ENCODE measurements at places on chromosomes 7 and 10.

DNA sequence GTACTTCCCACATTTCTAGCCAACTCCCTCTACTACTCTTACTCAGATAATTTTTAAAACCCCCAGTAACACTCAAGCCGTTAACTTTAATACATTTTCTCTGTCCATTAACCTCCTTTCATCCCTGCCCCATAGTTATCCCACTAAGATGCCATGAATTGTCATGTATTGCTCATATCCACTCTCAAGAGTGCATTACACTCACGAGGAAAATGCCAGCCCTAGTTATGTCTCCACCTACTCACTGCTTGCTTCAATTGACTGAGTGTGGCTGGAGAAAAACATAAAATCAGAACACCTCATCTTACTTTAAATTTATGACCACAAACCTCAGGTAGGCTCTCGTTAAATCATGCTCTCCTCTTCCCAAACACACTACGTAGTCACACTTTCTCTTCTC is 324.1 kb upstream of the NPSR1 start:
- DNase-seq: no peak

- DNase-seq: no peak
Measured at GRCh38 chr10:66940965-66941364, 15.1 kb downstream of the LRRTM3 start.

DNA sequence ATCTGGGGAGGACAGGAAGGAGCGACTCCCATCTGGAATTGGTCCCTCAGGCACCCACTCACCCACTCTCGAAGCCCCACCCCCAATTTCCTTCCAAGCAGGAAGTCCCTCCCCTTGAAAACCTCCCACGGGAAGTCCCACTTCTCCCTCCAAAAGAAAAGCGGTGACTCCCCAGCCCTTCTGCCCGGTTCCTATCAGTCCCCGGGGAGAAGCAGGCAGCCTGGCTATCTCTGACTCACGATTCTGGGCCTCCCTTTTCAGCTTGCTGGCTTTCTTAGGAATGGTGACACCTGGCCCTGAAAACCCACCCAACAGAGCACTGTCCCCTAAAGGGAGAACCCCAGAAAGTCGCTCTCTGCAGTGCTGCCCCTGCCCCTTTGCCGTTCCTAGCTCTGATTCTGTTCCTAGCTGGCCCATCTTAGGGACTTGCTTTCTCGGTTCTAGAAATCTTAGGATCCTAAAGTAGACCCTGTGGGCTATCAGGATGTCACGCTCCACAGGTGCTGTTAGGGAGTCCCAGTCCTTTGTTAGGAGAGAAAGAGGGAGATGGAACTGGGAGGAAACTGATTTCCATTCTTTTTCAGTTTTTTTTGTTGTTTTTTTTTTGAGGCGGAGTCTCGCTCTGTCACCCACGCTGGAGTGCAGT is 6.0 kb downstream of the TSC22D4 start:
- no peak for DNase-seq

DNA sequence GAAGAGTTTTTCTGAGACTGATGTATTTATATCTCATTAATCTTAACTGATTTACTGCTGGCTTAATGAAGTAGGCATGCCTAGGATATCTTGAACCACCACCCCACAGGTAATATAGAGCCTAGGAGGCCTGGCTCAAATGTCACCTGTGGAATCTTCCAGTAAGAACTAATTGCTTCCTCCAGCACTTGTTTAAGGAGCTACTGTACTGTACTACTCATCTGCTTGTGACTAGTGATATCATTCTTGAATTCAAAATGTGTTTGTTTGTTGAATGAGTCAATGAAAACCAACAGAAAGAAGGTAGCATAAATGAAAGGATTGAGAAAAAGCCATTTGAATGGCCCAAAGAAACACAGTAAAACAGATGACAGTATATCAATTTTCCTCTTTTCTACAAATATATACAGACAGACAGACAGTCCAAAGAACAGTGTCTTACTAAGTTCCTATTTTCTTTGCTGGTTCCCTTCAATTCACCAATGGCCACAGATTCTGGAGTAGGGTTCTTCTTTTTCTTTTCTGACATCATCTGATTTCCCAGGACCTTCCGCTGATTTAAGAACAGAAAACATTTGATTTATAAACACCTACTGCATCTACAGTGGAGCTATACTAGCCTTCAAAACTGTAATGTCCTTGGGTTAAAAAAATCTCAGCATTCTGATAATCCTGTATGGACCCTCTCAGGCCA is 43.7 kb upstream of the SLIT1 start:
- no peak for DNase-seq

- DNase-seq: no peak
Measured at GRCh38 chr10:78450239-78450638, 416.6 kb downstream of the RPS24 start.

- DNase-seq: no peak
Measured at GRCh38 chr10:43218206-43218950, 48.5 kb downstream of the RASGEF1A start.

- no peak for DNase-seq
Measured at GRCh38 chr7:158001621-158002320, 585.9 kb downstream of the PTPRN2 start.

DNA sequence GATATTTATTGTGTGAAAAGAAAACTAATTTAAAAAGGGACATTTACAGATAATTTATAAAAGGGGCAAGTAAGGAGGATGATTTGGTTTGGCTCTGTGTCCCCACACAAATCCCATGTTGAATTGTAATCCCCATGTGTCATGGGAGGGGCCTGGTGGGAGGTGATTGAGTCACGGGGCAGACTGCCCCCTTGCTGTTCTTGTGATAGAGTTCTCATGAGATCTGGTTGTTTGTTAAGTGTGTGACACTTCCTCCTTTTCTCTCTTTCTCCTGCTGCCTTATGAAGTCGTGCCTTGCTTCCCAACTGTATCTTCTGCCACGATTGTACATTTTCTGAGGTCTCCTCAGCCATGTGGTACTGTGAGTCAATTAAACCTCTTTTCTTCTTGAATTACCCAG is 171.0 kb upstream of the SEMA3E start:
- DNase-seq: no peak

DNA sequence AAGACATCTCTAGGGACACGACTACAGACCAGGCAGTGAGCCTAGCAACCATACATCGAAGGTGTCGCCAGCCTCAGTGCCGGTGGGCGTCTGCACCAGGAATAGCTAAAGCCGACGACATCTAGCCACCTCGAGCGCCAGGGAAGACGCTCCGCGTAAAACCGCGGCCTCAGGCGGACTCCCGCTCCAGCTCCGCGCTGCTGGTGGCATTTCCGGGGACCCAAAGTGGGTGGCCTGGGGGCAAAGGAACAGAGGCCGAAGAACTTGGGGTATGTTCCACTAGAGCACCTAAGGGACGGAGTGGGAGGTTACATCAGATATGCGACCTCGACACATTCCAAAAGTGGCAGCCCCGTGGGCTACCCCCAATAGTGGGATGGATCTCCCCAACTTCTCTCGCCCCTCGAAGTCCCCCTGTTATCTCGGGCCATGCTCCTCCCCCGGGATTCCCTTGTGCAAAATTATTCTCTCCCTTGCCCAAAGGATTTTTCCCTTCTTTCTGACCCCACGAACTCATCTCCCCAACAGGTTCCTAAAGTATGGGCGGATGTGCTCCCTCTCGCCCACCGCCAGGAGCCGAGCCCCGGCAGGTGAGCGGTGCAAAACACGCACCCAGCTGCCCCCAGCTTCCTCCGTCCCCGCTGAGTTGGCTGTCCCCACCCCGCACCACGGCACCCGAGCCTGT is 1.2 kb downstream of the KCNMA1 start:
- no peak for DNase-seq

DNA sequence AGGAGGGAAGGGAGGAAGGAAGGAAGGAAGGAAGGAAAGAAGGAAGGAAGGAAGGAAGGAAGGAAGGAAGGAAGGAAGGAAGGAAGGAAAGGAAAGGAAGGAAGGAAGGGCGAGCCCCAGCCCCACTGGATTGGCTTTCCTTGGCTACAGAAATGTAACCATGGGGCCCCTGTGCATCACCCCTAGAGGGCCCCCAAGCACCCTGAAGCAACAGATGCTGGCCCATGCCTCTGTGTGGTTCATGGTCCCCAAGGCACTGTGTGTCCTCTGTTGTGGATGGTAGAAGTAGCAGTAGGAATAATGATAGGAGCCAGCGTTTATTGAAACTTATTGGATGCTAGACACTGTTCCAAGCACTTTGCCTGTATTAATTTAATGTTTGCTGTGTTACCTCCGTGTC is 116.6 kb upstream of the MACROH2A2 start:
- no peak for DNase-seq

- DNase-seq: no peak
Measured at GRCh38 chr7:156378806-156379205, 261.8 kb upstream of the RNF32 start.

DNA sequence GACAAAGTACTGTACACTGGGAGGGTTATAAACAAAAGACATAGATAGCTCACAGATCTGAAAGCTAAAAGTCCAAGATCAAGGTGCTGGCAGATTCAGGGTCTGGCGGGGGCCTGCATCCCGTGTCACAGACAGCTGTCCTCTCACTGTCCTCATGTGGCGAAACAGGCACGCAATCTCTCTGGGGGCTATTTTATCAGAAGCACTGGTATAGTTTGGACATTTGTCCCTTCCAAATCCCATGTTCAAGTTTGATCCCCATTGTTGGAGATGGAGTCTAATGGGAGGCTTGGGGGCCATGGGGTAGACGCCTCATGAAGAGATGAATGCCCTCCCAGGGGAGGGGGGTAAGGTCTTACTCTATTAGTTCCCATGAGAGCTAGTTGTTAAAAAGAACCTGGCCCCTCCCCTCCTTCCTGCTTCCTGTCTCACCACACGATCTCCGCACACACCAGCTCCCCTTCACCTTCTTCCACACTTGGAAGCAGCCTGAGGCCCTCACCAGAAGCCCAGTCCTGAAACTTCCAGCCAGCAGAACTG is 72.5 kb upstream of the UCN3 start:
- no peak for DNase-seq

DNA sequence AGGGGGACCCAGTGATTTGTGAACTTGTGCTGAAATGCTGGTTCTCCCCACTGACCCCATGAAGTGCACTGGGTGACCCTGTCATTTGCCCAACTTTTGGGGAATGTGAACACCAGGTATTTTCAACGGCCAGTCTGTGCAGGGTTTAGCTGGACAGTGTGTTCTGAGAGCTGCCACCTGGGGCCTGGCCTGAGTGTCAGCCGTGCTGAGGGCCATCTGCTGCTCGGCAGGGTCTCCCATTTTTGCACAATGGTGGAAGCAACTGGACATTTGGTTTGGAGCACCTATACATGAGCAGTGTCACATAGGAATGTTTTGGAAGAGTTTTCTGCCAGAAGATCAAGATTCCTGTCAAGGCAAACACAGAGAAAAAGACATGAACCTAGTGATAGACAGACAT is 5.2 kb downstream of the CHN2 start:
- no peak for DNase-seq

DNA sequence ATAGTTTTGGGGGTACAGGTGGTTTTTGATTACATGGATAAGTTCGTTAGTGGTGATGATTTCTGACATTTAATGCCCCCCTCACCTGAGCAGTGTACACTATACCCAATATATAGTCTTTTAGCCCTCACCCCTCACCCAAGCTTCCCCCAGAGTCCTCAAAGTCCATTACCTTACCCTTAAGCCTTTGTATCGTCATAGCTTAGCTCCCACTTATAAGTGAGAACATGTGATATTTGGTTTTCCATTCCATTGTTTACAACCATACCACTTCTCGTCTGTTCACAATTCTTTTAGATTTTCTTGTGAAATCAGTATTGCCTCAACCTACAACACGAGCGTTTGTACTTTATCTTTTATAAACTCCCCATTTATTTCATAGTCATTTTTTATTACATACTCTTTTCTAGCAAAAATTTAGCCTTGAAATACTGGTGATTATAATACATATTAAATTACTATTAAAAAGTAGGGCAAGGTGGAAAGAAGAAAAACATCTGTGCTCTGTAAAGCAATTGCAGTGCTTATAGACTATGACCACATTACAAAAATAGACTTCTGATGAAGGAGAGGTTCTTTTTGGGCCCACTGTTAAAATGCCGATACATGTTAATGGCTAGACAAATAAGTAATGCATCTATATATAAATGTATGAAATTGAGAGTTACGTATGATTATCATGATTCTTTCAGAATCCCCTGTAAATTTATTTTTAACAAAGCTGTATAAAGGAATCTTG is 164.8 kb downstream of the THSD7A start:
- DNase-seq: no peak

DNA sequence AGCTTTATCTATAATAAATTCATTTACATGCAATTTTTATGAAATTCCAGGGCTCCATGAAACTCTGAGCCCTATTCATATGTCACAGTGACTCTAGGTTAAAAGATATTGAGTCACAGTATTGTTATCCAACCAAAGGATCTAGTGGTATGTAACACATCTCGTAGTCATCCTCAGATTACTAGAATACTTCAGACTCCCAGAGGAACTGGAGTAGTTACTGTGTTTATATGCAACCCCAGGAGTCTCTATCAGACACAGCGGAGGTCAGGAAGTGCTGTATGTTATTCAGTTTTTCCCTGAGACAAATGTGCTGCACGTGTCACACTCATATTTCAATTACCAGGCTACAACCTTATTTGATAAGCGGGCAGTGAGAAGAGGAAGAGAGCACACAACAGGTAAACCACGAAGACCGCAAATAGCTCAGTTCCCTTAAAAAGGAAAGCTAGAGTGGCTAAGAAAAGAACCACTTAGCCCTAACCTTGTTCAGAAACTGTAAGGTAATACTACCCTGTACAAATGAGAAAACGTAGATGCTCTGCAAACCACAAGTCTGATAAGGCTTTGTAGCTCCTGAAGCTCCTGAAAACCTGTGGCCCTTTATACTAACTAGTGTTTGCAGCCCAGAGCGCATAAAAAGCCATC is 114.0 kb upstream of the CNTNAP2 start:
- no peak for DNase-seq

DNA sequence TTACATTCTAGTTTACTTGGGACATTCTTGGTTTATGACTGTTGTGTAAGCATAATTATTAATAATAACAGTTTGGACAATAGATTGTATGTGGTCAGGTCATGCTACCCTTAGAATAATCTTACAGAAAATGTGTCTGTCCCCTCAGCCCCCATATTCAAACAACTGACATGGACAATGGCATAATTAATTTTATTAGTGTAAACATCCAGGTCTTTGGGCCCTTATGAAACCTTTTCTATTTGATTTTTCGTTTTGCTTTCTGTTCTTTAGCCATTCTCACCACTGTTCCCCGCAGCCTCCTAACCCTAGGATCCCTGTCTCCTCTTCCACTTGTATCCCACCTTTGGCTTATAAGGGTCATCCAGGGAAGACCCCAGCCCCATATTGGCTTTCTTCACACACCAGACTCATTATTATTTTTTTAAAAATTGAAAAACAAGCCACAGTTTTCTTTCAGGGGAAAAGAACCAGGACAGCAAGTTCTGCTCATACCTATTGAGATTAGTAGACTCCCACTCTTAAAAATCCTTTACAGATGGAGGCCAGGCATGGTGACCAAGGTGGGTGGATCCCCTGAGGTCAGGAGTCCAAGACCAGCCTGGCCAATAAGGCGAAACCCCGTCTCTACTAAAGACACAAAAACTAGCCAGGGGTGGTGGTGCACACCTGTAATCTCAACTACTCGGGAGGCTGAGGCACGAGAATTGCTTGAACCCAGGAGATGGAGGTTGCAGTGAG is 11.5 kb downstream of the VIM start:
- DNase-seq: no peak

Measured in activated naive CD4-positive, alpha-beta T cell (primary cell).